ENCODE measurements at places on chromosomes 1 and 21.
A peak's percentile ranks its signal among the peaks of the same experiment; 100 is the strongest.

- DNase-seq, result no peak
Measured at GRCh38 chr1:186854102-186854501, 25.4 kb downstream of the PLA2G4A start.

GRCh38 chr1:87615901-87616300 is 287.2 kb downstream of the LMO4 start:
- no peak for DNase-seq

- DNase-seq, result no peak
Measured at GRCh38 chr1:214154596-214155292, 126.2 kb upstream of the SMYD2 start.

GRCh38 chr1:203995228-203995627 is 77.7 kb upstream of the SOX13 start:
- DNase-seq, result peak; percentile 47

- DNase-seq, result no peak
Measured at GRCh38 chr1:41532206-41532975, 47.9 kb upstream of the EDN2 start.

DNA sequence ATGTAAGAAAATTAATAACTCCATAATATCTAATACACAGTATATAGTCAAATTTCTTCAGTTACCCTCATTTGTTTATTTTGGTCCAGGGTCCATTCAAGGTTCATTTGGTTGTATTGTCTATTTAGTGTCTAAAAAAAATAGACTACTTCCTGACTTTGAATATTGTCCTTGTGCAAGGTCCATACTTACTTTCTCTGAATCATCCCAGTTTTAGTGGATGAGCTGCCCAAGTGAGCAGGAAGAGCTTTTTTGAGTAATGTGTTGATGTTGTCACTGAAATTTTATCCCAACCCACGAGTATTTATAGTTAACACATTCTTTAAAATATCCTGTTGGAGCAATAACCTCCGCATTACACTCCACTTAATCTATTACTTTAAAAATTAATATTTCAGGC is 45.6 kb upstream of the FASLG start:
- DNase-seq, result no peak

GRCh38 chr1:243550276-243550675 is 294.4 kb downstream of the SDCCAG8 start:
- no peak for DNase-seq

- no peak for DNase-seq
Measured at GRCh38 chr21:25453524-25453923, 153.8 kb downstream of the MRPL39 start.

DNA sequence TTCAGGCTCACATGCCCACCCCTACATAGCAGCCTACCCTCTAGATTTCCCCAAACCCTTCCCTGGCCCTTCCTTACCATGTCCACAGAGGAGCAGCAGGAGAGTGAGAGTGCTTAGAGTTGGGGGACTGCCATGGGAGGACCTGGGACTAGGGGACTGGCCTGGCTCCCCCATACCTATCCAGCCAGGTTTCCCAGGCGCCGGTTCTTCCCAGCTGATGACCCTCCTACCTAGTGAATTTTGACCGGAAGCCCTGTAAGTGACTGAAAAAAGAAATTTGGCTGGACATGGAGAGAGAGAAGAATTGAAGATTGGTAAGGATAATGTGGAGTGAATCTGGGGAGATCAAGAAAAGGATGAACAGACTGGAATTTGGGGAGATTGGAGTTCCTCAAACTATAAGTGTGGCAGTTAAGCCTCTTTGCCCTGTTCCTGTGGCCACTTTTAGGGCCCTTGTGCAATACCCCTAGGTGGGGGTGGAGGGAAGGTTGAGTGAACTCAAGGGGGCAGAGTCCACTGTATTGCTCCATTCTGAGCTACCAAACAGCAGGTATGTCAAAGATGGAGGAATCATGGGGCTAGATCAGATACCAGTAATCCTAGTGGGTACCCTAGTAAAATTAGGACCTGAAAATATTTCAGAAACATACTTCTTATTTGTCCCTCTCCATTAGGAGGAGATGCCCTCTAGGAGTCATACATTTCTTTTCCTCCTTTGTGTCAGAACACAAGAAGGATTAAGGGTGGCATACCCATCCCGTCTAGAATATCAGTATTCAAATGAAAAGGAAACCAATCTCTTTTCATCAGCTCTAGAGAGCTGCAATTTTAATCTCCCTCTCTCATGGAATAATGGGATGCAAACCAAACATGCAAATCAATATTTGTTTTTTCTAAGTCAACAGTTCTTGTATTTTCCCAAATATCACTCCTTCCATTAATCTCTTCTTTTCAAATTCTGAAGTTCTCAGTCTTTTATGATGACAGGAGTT is 1.2 kb downstream of the HJV start:
- DNase-seq, result no peak

GRCh38 chr1:167708940-167709389 is 12.8 kb upstream of the MPZL1 start:
- peak; percentile 50 for DNase-seq

- DNase-seq, result no peak
Measured at GRCh38 chr1:18716112-18716784, 85.6 kb downstream of the PAX7 start.

GRCh38 chr1:119811985-119812557 is 811 bp upstream of the REG4 start:
- no peak for DNase-seq

GRCh38 chr1:175297291-175297690 is 104.7 kb upstream of the KIAA0040 start:
- no peak for DNase-seq

DNA sequence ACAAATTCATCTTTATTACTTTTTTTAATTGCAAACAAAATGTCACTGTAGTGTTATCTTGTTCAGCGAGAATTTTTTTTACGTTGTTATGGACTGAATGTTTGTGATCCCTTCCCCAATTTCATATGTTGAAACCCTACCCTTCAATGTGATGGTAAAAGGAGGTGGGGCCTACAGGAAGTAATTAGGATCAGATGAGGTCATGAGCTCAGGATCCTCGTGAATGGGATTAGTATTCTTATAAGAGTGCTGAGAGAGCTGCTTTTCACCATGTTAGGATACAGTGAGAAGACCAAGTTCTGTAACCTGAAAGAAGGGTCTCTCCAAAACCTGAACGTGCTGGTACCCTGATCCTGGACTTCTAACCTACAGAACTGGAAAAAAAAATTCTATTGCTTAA is 646.0 kb upstream of the TMPRSS15 start:
- no peak for DNase-seq

GRCh38 chr1:156959925-156960324 is 39.5 kb downstream of the LRRC71 start:
- no peak for DNase-seq

- no peak for DNase-seq
Measured at GRCh38 chr21:39196310-39196709, 13.1 kb upstream of the PSMG1 start.

Measured in right forelimb (tissue), 1 donor.